SW480 (cell line): ENCODE measurements at places on chromosomes 4 and X.

- no peak for DNase-seq
Measured at GRCh38 chr4:13054420-13054970, 429.6 kb downstream of the RAB28 start.

GRCh38 chr4:25307596-25307995, 5.0 kb upstream of the ZCCHC4 start:
- DNase-seq, result no peak

DNA sequence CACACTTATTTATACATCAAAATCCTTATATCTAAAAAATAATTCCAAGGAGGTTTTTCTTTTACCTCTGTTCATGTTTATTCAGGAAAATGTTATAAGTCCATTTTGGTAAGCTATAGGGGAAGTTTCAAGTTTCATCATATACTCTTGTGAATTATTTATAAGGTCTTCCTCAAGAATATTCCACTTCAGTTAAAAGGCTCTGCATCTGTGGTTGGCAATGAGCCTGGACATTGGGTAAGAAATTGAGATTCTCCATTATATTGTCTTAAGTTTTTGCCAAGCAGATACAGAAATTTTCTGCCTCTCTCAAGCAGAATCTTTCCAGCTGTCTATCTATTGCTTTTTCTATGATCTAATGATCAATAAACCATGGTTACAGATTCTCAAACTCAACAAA, 641.9 kb downstream of the NLGN4X start:
- no peak for DNase-seq

- DNase-seq, result no peak
Measured at GRCh38 chrX:153445106-153445855, 575 bp downstream of the TREX2 start.

GRCh38 chr4:27366104-27366823, 505.6 kb downstream of the STIM2 start:
- DNase-seq, result no peak

DNA sequence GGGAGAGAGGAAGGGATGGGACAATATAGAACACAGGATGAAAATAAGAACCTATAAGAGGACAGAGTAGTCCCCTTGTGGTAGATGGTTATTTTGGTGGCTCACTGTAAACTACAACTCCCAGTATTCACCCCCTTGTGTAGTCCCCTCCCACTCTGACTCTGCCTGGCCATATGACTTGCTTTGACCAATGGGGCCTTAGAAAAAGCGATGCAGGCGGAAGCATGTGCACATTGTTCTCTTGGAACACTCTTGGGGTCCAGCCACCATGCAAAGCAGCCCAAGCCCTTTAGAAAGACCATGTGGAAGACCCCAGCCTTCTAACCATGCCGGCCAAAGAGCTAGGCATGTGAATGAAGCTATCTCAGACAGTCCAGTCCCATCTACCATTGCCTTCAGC, 415.0 kb downstream of the BCOR start:
- DNase-seq, result peak; percentile 29

DNA sequence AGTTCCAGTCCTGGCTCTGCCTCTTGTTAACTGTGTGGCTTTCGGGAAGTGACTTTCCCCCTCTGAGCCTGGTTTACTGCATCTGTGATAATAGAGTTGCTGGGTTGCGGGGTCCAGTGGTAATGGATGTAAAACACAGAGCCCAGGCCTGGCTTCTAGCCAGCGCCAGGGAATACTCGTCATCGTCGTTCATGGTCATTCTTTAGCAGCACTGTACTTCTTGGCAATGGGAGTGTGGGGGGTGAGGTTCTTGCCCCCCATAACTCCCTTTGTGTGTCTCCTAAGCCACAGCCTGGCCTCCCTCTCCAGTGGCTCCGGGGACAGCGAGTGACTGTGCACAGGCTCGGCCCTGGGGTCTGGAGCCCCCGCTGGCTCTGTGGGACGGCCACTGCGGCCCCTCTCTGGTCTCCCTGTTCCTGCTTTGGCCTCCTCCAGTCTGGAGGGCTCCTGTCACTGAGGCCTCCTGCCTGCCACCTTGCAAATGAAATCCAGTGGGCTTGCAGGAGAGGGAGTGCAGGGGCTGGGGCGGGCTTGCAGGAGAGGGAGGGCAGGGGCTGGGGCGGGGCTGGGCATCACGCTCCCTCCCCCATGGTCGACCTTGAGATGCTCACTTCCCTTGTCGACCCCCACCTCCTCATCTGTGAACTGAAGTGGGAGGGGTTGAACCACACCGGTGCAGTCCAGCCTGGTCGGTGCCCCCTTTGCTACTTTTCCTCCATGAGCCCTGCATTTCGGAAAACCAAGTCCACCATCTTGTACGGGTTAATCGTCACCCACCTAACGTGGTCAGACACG, 13.2 kb downstream of the PSAPL1 start:
- DNase-seq, result no peak

DNA sequence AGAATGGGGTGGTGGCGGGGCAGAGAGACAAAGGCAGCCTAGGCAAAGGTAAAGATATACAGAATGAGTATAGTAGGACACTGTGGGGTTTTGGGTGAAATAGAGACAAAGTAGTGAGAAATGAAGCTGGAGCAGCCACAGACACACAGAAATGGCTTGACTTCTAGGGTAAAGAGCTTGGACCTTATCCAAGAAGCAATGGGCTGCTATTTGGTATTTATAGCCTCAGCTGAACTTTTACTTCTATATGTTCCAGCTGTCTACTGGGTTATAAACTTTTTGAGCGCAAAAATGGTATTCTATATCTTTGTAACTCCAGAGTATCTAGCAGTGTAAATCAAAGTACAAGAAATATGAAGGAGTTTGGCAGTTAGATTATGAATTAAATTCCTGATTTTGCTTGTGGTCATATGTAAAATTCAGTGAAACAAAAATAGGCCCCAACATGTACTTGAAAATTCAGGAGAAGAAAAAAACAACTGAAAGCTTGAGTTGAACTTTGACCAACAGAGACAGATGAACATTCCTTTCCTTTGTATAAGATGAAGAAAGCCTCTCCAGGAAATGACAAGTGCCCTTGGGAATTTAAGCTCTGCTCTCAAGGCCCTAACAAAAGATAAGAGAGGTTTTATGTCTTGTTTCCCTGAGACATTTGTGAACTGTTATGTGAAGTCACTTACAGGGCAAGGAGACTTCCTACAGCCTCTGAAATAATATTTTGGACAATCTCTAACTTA, 354.1 kb downstream of the CHIC1 start:
- peak; percentile 27 for DNase-seq

DNA sequence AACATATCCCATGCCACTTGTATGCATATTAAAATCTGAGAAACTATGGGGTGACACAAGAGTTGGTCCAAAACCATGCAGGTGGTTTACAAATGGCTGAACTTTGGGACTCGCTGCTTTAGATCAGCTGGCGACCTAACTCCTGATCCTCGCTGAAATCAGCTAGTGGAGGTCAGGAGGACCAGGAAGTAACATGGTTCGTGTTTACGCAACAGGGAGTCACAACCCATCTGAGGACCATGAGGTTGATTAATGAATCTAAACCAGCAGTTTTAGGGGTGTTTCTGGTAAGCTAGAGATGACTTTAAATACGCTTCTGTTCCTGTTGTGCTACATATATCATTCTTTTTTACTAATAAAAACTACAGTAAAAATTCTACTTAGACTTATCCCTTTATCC, 12.9 kb downstream of the TSPAN5 start:
- no peak for DNase-seq

- no peak for DNase-seq
Measured at GRCh38 chrX:143636831-143637230, 930 bp upstream of the SLITRK4 start.

- no peak for DNase-seq
Measured at GRCh38 chr4:119266153-119266552, 53.6 kb downstream of the USP53 start.

GRCh38 chr4:985123-985830, 1.6 kb upstream of the IDUA start:
- peak; percentile 64 for DNase-seq

GRCh38 chrX:131812847-131813825, 210.0 kb upstream of the STK26 start:
- DNase-seq, result no peak

DNA sequence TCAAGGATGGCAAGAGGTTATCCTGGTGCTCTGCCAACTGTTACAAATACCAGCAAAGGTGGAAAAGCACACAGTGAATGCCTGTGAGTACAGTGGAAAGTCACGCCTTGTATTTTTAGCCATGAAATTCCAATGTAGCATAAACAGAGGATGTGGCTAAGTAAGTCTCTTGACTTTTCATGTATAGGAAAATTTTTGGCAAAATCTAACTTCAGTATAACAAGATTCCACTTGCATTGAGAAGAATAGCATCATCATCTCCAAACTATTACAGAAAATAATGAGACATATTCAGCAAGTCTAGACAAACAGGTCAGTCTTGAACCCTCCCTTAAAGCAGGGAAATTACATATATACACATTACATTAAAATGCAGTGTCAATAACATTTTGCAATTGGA, 7.9 kb downstream of the SLC10A6 start:
- DNase-seq, result no peak

DNA sequence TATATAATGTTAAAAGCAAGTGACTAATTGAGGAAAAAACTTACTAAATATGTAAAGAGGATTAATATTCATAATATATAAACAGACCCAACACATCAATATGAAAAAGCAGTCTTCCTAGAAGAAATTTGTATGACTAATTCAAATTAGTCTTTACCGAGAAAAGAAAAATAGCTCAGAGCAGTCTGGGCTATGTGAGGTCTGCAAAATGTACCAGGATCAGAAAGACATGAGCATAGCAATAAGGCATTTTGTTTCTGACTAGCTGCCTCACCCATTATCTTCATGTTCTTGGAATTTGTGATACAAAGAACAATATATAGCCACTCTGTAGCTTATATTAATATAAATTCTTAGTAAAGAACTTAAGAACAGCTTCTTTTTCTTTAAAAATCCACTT, 13.7 kb upstream of the TMPRSS11B start:
- DNase-seq, result no peak

DNA sequence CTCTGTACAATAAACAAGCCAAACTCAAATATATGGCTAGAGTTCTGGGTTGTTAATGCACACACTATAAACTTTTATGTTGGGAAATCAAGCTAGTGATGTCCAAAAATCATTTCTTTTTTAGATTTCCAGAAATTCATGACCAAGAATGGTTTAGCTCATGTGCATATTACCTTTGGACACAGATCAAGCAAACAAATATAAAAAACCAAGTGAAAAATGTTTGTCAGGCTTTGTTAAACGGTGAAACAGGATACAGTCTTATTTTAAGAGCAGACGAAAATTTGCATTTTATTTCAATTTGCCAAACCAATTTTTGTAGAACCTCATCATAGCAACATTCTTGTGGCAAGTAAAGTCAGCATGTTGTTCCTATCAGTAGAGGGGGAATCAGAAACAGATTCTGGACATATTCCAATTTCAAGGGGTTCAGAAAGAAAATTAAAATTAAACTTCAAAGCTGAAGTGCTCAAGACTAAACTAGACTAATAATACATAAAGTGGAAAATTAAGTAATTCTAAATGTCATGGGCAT, 413.6 kb downstream of the TRIML1 start:
- no peak for DNase-seq

DNA sequence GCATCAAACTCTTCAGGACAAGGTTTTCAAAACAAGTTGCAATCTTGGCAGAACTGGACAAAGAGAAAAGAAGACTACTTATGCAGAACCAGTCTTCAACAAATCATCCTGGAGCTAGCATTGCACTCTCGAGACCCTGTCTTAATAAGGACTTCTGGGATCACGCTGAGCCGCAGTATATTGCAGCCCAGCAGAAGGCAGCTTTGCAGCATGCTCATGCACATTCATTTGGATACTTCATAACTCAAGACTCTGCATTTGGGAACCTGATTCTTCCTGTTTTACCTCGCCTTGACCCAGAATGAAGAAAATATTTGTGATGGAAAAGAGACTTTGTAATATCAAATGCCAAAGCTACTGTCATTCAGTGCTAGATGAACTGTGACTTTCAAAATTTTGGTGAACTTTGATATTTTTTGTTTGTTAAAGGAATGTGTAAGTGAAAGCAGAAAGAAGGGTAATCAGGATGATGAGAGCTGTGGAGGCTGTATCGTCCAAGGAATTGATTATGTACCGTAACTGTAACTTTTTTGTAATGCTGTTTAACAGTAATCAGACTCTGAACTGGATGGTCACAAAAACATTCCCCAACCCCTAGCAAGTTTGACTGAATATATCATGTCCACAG, 27.2 kb downstream of the HSPA4L start:
- DNase-seq, result no peak

DNA sequence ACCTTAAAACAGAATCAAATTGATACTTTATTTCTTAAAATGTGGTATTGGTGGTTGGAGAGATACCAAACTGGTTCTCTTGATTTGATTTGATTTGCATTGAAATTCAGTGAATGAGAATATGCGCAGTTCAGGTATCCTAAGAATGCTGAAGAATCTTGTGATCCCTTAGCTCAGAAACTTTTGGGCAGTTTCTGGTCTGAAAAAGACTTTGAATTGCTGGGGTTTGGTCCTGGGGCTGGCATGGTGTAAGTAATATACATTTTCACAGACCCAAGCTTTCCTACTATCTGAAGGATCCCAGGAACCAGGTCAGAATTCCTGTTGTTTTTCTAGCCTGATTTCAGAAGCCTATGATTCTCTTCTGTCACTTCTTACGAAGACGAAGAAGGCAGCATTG, 6.6 kb downstream of the RAB33B start:
- no peak for DNase-seq

DNA sequence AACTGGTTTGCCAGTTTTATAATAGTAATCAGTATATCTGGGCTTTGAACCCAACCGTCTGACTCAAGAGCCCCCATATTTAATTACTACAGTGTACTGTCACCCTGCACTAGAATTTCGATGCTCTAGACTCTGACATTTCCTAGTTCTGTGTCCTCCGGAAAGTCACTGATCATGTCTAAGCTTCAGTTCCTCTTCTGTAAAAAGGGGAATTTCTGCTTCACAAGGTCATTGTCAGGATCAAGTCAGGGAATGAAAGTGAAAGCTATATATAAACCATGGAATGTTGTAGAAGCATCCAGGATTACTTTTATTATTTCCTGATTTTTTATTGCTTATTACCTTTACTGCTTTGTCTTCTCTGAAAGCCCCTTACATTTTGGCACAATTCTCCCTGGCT, 4.0 kb upstream of the KCNIP4 start:
- no peak for DNase-seq

GRCh38 chr4:14513471-14513870, 488.8 kb upstream of the CPEB2 start:
- no peak for DNase-seq

GRCh38 chrX:15056044-15056443, 182.8 kb downstream of the MOSPD2 start:
- no peak for DNase-seq

GRCh38 chrX:68498508-68499379, at the start of gene YIPF6:
TSS of gene YIPF6 (plus strand) at chrX:68499051. CDS start at chrX:68499067, 16 bp downstream.
- peak; percentile 66 for DNase-seq

DNA sequence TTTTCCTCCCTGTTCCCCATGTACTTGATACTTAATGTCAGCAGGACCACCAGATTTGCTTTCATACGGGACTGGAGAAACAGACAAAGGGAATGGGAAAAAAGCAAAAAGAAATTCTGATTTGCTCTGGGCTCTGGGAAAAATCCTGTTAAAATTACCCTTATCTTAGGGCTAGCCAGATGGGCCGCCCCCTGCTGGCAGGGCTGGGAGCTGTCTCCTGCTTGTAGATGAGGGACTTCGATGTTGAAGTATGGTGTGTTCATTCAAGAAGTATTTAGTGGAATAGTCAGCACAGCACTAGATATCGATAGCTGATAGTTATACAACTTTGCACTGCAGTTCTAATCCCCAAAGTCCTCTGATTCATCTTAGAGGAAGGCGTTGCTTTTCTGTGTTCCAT, 45.8 kb downstream of the BCORL1 start:
- DNase-seq, result peak; percentile 24
